Activated T-helper 2 cell treated with anti-CD3 and anti-CD28 coated beads, Interferon-gamma antibody, Interleukin-2, Interleukin-4, amounts not matched to agents 10 μg/mL and 5 μg/mL and 100 μg/mL, durations not matched to agents 14 hours and 24 hours and 36 hours (primary cell): ENCODE measurements at places on chromosomes 12 and 14.
A peak's percentile ranks its signal among the peaks of the same experiment; 100 is the strongest.

GRCh38 chr14:95483309-95484165 lies 32.9 kb downstream of the SYNE3 start:
- DNase-seq, result no peak

DNA sequence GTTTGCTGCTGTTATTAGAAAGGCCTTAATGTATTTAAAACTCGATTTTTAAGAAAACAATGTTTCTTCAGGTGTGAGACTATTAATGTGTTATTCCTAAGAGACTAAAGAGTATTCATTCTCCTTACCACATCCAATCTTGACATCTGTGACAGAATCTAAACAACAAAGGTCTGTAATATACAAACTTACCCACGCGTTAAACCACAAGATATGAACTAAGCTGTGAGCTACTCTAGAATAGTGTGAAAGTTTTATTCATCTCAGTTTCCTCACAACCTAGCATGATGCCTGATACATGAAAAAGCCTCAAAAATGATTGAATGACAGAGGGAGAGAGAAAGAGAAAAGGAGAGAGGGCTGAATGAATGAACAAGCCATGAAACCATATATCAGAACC lies 117.3 kb upstream of the COCH start:
- DNase-seq, result no peak

DNA sequence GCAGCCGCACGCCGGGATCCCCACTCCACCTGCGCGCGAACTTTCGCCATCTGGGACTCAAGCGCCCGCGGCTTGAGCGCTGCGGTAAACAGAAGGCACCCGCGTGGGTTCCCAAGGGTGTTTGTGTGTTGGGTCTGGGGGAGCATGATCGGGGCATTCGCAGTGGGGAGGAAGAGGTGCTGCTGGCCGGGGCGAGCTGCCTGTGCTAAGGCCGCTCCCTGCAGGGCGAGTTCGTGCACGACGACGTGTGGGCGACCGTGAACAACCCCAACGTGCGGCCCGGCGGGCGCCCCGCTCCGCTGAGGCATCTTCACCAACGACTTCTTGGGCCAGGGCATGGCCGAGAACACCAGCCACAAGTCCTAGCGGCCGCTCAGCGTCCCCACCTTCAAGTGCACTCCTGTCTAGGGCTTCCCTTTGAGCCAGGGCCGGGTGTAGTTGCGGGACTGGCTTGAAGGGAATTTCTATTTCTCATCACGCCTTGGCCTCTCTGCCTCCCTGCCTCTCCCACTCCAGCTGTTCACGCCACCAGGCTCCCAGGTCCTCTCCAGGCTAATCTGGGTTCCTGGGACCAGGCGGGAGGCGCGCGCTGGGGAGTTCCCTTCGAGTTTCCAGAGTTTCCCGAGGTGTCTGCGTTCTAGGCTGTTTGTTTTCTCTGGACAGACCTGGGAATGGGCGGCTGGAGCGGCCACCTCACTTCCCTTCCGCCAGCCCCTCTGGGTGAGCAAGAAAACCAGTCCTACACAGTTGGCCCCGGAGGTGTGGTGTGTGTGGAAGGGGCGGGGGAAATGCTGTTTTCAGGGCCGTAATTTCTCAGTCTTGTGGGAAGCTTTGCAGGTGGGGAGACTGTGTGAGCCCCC lies 417.8 kb upstream of the TMTC1 start:
- no peak for DNase-seq

GRCh38 chr14:75141967-75142366 lies 15.1 kb upstream of the NEK9 start:
- DNase-seq, result no peak

DNA sequence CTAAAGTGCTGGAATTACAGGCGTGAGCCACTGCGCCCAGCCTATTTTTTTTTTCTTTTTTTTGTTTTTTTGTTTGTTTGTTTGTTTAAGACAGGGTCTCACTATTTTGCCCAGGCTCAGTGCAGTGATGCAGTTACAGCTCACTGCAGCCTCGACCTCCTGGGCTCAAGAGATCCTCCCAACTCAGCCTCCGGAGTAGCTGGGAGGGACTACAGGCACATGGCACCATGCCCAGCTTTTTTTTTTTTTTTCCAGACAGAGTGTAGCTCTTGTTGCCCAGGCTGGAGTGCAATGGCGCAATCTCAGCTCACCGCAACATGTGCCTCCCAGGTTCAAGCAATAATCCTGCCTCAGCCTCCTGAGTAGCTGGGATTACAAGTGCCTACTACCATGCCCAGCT lies 5.8 kb upstream of the ITFG2 start:
- DNase-seq, result no peak

DNA sequence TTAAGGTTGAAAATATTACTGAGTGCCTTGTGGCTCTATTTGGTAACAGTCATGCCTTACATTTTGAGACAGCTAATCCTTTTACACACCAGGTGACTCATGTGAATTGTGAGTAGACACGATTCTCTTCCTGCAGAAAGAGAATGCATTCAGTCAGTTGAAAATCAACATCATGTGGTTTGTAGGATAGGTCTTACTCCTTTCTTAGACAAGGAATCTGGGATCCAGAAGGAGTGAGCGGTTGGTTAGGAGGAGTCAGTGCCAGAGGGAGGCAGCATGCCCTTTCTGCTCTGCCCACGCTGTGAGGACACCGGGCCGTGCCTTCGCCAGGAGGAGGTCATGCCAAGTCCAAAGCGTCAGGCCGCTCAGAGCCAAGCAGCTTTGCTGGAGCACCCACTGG lies 47.6 kb downstream of the TRAF3 start:
- DNase-seq, result no peak

DNA sequence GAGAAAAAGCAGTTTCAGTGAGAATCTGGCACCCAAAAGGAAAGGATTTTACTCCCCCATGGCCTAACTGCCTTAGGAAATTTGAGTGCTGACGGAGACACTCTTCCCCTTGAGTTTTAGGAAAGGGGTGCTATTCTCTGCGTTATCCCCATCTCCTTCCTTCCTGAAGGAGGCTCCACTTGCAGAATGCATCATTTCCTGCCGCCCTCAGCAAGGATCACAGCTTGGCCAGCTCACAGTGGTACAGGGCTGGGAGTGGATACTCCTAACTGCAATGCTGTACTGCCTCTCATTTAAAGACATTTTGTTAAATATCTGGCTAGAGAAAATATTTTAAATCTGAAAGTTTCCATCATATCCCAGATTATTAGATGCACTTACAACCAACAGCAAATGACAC lies 33.0 kb downstream of the RDH12 start:
- no peak for DNase-seq

GRCh38 chr12:93089805-93090569 lies 160.9 kb upstream of the EEA1 start:
- no peak for DNase-seq

- DNase-seq, result no peak
These were observed 32.9 kb downstream of the ZFYVE21 start for GRCh38 chr14:103748534-103748857.

- DNase-seq, result no peak
These were observed 305.6 kb downstream of the RAD51B start for GRCh38 chr14:68124979-68125731.

- no peak for DNase-seq
These were observed 1097.4 kb upstream of the TMEM132C start for GRCh38 chr12:127169321-127170181.

GRCh38 chr14:63633801-63634200 lies 7.9 kb downstream of the WDR89 start:
- DNase-seq, result no peak

GRCh38 chr12:88945051-88945732 lies 364.9 kb upstream of the KITLG start:
- no peak for DNase-seq

- DNase-seq, result no peak
These were observed 18.7 kb downstream of the SART3 start for GRCh38 chr12:108542320-108542719.

DNA sequence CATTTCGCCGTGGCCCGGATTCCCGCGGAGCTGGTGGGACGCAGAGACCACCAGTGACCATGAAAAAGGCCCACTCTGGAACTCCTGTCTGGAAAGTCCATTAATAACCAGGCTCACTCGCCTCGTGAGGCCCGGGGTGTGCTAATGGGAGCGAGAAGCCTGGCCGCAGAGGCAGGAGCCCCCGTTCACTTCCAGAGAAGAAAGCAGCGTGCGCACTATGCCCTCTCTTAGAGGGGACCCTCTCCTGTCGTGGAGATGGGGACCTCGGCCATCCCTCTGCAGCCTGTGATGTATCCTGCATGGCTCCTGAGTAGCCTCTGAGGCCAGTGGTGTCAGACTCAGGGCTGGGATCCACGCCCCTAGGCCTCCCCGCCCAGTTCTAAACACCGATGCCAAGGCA lies 134.1 kb upstream of the VRK1 start:
- no peak for DNase-seq

DNA sequence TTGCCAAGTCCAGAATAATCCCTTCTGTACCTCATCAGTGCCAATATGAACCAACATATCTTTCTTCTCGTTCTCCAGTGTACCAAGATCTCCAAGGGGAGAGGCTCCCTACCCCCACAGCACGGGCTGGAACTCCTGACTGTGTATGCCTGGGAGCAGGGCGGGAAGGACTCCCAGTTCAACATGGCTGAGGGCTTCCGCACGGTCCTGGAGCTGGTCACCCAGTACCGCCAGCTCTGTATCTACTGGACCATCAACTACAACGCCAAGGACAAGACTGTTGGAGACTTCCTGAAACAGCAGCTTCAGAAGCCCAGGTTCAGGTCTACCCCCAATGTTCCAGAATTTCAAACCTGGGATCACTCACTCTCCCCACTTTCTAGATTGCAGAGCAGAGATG lies 10.5 kb upstream of the OAS2 start:
- DNase-seq, result no peak

GRCh38 chr12:124394462-124395128 lies 99.7 kb downstream of the RFLNA start:
- no peak for DNase-seq

DNA sequence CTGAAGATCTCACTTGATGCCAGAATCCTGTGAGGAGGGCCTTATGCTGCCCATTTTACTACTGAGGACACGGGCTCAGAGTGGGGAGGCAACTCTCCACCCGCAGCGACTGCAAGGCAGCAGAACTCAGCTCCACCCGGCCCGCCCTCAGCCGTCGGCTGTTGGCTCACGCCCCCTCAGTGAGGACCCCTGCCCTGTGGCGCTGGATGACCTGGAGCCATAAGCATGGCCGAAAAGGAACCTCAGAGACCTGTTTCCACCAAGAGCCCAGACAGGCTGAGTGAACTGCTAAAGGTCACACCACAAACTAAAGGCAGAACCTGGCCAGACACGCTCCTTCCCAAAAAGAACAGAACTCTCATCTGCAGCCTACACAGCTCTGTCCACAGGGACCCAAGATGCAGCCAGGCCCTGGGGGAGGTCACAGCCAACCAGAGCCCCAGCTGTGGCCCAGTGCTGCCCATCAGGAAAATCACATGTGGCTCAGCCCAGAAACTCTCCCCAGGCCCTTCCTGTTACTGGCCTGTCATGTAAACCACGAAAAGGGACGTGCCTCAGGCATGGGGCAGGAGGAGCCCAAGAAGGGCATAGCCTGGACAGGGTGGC lies 32.8 kb downstream of the CCNK start:
- no peak for DNase-seq

- DNase-seq, result no peak
These were observed 208.1 kb upstream of the NEDD1 start for GRCh38 chr12:96698965-96699364.

DNA sequence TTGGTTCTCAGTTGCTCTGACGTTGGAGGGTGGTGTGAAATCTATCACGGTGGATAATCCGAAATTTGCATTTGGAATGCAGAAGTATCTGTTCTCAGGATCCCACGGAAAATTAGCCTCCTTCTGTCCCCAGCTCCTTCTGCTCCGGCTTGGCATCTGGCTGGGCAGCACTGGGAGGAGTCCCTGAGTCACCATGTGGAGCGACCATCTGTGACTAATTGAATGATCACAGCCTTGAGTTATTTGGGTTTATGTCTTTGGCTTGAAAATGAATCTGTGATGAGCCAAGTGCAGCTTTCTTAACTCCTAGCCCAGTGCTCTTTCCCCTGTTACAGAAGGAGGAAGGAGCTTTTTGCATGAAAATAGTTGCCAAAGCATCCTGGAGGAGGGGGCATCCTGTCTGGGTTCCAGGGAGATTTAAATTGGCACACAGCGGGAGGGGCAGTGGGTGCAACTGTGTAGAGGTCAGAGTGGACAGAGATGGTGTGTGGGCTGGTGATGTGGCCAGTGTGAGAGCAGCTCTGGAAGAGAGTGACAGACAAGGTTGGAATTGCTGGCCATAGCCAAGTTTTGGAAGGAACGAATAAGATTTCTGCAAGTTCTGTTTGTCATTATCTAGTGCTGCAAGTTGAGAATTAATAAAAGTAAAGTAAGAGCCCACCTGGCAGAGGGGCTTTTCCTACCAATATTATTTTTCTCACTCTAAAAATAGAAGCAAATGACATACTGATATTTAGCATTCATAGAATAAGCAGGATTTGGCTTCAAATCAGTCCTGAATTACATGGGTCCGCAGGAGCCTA lies 74.4 kb downstream of the SLC24A4 start:
- no peak for DNase-seq

- peak; percentile 81 for DNase-seq
These were observed 9.8 kb downstream of the BCL11B start for GRCh38 chr14:99261912-99262787.

DNA sequence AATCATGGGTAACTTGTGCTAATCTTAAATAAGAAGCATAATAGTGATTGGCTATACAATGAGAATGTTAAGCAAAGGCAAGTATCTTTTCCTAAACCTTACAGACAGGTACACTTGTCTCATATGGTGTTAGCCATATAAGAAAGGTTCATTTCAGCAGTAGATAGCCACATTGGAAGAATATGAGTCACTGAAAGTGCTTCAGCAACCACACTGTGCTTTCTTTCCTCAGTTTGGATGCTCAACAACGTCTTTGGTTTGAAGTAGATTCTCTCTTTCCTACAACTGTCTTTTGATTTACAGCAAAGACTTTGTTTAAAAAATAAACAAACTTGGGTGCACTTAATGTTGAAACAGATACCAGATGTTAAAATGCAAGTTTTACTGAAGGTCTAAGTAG lies 8.9 kb downstream of the DDHD1 start:
- no peak for DNase-seq

- no peak for DNase-seq
These were observed 16.7 kb downstream of the HRK start for GRCh38 chr12:116864371-116865160.

- DNase-seq, result no peak
These were observed 4.1 kb downstream of the ARF6 start for GRCh38 chr14:49896966-49897365.

DNA sequence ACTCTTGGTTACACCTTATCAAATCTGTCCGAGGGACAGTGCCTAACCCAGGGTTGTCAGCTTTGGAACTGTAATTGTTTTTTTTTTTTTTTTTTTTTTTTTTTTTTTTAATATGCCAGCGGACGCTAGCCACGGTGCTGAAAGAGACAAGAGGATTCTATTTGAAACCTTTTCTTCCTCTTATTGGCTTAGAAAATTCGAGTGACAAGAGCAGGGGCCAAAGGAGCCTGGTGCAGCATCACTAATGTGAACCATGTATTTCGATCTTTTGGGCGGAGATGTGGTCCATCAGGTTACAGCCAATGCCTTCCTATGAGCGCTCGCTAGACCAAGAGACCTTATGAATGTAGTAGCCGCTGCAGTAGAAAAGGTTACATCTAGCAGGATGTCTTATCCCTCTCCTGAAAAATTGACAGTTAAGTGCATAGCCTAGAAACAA lies 922 bp downstream of the PTPRR start:
- DNase-seq, result no peak
